NCI-H2081 (cell line): ENCODE measurements at places on chromosomes 13 and 19.

DNA sequence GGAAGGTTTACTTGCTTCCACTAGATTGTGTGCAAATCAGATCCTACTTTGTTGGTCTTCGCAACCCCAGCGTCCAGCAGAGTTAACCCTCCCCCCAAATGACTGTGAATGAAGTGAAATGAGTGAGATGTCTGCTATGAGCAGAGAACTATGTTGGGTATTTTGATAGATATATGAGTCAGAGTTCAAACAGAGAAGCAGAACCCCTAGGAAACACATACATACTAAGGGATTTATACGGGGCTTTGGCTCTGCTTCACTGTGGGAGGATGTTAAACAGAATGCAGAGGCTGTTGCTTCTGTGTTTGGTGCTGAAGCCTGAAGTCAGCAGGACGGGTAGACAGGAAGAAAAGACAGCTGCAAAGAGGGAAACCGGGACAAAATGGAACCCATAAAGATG lies 197.0 kb downstream of the MZT1 start:
- DNase-seq: no peak

DNA sequence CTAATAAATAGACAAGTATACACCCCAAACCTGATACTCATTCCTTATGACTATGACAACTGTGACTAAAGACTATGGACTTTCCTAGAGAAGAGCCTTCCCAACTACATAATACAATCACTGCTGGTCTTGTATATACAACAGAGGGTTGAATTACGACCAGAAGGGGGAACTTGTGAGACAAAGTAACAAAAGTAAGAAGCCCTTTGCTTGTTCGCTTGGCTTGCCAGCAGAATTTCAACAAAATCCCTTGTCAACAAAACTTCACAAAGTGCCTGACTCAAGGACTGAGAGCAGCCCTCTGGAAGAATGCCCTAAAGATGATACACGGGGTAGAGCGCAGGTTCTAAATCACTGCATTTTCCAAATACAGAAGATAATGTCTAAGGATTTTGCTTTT lies 99.4 kb downstream of the WASF3 start:
- no peak for DNase-seq

DNA sequence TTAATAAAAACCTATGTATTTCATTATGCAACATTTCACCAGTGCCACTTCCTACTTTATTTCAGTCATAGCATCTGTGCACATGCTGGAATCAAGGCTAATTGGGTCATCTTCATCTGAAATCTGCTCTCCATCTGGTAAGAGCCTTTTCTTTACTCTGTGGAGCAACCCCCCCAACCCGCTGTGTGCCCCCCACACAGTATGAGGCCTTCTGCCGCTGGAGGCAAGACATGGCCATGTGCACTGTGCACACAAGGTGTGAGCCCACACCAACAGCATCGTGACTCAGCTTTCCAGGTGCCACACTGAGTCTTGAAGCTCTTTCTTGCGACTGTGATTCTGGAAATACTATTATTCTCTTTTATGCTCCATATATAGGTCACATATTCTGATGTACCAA lies 471.0 kb downstream of the TBC1D4 start:
- no peak for DNase-seq

DNA sequence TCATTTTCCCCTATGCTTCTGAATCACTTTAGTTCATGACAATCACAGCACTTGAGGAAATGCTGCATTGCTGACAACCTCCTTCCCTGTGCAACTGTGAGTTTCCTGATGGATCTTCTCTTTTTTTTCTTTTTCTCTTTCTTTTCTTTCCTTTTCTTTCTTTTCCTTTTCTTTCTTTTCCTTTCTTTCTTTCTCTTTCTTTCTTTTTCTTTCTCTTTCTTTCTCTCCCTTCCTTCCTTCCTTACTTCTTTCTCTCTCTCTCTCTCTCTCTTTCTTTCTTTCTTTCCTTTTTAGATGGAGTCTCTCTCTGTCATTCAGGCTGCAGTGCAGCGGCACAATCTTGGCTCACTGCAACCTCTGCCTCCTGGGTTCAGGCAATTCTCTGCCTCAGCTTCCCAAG lies 247.9 kb upstream of the HTR2A start:
- DNase-seq: no peak

DNA sequence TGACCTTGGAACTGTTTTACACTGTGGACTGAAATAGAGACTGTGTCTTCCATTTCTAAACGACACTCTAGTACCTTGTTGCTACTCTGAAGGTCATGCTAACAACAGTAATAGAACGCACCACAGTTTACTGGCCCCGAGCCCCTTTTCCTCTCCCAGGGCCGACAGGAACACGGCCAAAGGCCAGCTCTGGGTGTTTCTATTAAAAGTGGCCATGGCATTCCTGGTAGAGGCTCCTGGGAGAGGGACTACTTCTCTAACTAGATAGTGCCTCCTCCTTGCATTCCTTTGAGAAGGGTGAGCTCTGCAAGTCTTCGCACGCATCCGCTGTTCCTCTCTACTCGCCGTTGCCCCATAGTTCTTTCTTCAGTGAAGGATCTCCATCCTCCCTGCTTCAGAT lies 18.7 kb upstream of the SIAH3 start:
- DNase-seq: no peak

DNA sequence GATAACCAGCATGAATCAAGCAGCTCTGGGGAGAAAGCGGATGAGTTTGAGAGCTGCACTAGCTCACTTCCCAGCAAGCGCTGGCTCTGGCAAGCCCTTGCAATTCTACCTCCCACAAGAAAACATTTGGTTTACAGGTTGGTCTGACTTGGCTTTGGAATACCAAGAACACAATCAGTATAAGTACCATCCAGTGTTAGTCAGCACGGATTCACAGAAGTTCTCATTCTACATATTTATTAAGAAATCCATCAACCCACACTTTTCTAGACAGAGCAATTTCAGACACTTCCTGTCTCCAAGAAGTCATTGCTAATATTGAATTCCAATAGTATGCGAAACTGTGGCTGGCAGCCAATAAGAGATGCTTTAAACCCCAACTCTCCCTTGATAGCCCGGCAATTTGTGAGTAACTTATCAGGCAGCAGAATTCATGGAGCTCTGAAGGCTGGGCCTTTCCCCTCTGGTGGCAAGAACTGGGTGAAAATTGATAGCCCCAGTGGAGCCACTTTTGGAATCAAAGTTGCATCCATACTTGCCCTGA lies 59.4 kb upstream of the WASF3 start:
- DNase-seq: no peak

- DNase-seq: peak; percentile 50
Measured at GRCh38 chr13:92719868-92720267, 506.7 kb upstream of the GPC6 start.
